ENCODE measurements at places on chromosomes 3 and 15.

- DNase-seq: no peak
Measured at GRCh38 chr3:133987948-133988484, 41.7 kb downstream of the SLCO2A1 start.

DNA sequence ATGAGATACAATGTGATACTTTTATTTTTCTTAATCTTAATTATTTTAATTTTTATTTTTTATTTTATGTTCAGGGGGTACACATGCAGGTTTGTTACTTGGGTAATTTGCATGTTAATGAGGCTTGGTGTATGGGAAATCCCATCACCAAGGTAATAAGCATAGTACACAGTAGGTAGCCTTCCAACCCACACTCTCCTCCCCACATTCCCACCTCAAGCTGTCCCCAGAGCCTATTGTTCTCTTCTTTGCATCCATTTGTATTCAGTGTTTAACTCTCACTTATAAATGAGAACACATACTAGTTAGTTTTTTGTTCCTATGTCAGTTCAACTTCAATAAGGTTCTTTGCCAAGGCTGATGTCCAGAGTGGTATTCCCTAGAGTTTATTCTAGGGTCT, 1375.4 kb downstream of the NSUN3 start:
- no peak for DNase-seq

GRCh38 chr3:134350861-134351311, 23.4 kb downstream of the AMOTL2 start:
- DNase-seq: no peak

DNA sequence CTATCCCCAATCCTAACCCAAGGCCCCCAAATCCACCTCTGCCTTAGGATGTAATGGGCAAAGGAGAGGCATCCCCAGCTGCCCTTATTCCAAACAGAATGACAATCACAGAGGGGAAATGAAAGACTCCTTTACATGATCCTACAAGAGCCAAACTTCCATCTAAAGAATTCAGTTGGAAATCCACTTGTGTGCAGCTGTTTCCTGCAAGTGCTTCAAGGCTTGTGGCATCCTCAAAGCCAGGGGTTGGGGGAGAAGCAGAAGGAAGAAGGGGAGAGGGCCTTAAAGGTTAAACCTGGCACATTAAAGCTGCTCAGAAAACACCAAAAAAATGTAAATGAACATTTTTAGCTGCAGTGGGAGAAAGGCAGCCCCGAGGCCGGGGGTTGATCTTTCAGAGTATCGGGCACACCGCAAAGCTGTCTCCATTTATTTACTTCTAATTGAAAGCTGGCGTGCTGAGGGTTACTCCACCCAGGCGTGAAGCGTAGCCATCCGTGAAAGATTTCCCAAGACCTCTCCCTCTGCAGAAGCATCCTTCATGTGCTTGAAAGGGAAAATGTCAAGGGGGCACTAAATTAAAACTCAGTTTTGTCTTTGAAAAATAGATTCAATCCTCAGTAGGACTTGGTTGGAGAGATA, 217.8 kb downstream of the SHQ1 start:
- DNase-seq: no peak

GRCh38 chr3:100875239-100875638, 118.0 kb downstream of the ABI3BP start:
- no peak for DNase-seq

DNA sequence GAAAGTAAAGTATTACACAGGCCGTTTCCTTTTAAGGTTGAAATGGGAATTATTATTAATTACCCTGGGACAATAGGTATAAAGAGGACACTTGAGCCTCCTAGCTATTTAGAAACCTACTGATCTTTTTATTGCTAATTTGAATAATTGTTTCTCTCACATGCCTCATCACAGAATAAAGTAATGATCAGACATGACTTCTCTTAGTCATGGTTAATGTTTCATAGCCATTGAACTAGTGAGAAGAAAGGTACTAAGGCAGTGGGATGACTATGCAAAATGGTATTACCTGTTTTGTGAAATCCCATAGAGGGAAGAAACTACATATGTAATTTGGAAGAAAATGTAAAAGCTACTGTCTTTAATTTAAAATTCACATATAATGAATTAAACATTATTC, 85.6 kb downstream of the EPHA6 start:
- DNase-seq: no peak

- no peak for DNase-seq
Measured at GRCh38 chr3:58519668-58520402, 17.2 kb downstream of the ACOX2 start.

- no peak for DNase-seq
Measured at GRCh38 chr15:70589221-70589620, 174.1 kb downstream of the UACA start.

DNA sequence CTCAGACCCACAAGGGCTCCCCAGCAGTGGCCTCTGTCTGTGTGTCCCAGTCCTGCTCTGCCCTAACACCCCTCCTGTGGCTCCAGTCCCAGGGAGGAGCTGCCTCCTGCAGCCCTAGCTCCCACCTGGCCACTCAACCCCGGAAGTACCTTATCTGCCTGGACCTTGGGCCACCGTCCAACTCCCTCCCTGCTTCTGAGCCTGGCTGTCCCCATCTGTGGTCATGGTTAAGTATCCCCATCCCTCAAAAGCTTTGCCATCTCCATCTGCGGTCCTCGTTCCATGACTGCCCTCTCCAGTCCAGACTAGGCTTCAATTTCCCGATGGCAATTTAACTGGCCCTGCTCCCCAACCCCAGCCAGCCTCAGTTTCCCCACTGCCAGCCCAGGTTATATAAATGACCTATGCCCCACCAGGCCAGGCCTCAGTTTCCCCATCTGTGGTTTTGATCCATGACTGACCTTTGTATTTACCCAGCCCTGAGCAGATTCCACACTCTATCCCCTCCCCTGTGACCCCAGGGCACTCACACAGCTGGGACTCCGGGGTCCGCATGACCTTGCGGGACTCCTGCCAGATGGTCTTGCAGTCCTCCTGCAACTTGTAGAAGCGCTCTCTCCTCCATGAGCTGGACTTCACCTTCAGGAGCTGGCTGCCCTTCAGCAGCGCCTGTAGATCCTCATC, 9.6 kb downstream of the PLCD1 start:
- DNase-seq: no peak

Data from suppressor macrophage treated with lipopolysaccharide for 4 hours (primary cell).